HEK293T (cell line): ENCODE measurements at places on chromosomes 12 and 14.

DNA sequence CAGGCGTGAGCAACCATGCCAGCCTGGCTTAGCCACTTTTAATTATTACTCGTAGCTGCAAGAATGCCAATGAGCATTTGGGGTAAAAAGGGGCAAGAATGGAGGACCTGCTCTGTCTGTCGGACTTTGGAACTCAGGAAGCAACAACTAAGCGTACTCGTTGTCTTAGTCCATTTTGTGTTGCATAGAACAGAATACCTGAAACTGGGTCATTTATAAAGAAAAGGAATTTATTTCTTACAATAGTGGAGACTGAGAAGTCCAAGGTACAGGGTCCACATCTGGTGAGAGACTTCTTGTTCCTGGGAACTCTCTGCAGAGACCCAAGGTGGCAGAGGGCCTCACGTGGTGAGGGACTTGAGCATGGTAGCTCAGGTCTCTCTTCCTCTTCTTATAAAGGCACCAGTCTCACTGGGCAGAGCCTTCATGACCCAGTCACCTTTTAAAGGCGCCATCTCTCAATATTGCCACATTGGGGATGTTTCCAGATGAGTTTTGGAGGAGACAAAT, 29.2 kb downstream of the SLC35E3 start:
- no peak for DNase-seq

- DNase-seq: peak; percentile 11
Measured at GRCh38 chr12:72872238-72872887, 600.2 kb downstream of the TRHDE start.

- DNase-seq: no peak
Measured at GRCh38 chr12:122976648-122976975, 1.6 kb downstream of the OGFOD2 start.

DNA sequence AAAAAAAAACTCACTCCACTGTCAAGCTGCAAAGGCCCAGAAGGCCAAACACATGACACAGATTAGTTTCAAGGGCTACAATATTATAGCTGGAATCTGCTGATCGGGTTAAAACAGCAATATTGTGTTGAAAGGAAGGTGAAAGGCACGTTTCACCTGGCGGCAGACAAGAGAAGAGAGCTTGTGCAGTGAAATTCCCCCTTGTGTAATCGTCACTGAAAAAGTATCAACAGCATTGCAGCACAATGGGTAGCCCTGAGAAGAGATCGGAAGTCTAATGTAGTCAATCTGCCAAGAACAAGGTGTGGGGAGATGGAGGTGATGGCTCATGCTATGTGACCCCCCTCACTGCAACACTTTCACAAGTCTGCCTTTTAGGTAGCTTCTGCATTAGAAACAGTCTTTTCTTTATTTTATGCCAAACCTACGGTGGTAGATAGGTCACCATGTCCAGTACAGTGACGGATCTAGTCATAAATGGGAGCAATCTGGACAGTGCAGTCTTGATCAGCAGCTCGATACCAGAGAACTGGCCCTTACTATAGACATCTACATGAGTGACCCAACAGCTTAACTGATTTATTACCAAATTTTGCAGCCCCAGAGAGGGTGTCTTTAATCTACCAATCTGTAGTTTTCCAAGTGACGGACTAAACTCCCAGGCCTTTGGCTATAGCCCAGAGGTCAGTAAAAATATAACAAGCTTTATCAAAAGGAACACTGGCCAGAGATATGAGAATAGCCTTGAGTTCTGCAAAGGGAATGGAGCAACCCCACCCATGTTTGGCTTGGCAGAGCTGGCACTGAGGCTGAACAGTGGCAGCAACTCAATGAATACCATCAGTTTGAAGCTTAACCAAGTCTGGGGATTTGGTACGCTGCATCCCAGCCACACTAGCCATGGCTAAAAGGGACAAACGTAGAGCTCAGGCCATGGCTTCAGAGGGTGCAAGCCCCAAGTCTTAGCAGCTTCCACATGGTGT, 35.4 kb downstream of the SPTSSA start:
- DNase-seq: no peak

GRCh38 chr14:73467800-73468199, 9.5 kb upstream of the NUMB start:
- DNase-seq: no peak

GRCh38 chr12:102120886-102121285, 903 bp downstream of the PARPBP start:
- DNase-seq: peak; percentile 18

DNA sequence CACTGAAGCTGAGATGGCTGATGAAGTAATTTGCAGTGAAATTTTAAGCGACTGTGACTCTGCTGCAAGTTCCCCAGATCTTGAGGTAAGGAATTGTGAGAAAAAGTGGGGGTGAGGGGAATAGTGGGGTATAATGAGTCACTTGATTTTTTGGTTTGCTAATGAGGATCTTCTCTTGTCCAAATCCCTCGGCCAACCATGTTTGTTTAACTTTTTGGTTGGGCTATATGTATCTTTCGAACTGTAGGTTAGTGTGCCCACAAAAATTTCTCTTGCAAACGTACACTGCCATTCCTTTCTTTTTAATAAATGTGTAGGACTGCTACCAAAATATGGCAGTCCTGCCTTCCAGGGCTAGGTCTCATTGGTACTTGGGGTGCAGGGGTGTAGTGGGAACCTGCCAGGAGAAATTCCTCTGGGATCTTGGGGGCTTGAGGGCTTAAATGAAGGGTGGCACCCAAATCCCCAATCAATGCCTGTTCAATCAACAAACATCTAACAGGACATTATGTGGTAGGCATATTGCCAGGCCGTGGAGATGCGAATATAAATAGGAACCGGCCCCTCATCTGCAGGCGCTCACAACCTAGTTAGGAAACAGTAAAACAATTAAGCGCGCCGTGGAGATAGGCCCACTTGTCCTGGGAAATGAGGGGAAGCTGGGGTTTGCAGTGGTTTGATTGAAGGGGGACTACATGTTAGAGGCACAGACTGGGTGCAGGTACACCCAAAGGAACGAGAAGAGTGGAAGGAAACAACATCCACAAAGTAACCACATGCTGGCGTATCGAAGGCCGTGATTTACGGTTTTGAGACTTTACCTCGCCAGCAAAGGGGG, 1.3 kb upstream of the PABPN1 start:
- no peak for DNase-seq

DNA sequence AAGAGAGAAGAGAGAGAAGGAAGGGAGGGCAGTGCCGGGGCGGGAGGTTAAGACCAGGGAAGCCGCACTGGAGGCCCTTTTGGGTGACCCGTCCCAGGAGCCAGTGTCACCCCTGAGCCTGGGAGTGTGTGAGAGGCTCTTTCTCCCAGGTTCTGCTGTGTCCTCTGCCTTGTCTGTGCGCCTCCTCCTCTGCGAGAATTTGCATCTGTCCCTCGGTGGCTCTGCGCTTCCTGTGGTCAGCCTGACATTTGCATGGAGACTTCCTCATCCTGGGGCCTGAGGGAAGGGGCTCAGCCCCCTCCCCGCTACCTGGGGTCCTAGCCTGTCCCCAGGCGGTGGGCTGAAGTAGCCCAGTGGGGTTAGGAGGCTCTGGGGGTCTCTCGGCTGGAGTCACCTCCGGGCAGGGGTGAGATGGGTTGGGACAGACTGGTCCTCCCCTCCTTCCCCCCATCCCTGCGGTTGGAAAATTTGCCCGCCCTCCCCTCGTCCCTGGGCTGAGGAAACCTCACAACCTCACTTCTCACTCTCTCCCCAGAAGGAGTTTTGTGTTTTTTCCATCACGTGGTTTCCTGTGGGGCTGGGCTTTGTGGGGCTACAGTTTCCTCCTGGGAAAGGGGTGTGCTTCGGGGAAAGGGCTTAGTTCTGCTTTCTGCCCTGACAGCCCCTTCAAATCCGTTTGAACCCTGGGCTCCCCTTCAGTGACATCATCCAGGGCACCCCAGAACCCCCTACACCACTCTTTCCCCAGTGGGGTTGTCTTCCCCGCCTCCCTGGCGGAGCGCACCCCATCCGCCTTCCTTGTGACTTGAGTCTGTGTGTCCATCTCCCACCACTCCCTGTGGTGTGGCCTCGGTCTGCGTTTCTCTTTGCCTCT, 2.5 kb downstream of the PTPN6 start:
- DNase-seq: no peak

- DNase-seq: no peak
Measured at GRCh38 chr14:100471441-100472093, 115.7 kb downstream of the BEGAIN start.

- DNase-seq: no peak
Measured at GRCh38 chr14:39668449-39668848, 236.2 kb upstream of the FBXO33 start.

DNA sequence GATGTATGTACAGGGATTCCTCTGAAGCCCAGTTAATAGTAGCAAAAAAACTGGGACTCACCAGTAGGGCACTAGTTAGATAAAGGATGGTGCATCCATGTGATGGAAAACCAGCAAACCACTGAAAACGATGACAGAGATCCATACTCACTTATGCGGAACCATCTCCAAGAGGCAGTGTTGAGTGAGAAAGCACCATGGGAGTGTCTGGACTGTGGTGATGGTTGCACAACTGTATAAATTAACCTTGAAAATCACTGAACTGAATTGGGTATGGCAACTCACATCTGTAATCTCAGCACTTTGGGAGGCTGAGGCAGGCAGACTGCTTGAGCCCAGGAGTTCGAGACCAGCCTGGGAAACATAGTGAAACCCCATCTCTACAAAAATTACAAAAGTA, 53.6 kb upstream of the ZFP36L1 start:
- no peak for DNase-seq

- no peak for DNase-seq
Measured at GRCh38 chr14:90644882-90645281, 171.3 kb downstream of the TTC7B start.

GRCh38 chr12:88206601-88207000, 64.5 kb downstream of the TMTC3 start:
- no peak for DNase-seq

DNA sequence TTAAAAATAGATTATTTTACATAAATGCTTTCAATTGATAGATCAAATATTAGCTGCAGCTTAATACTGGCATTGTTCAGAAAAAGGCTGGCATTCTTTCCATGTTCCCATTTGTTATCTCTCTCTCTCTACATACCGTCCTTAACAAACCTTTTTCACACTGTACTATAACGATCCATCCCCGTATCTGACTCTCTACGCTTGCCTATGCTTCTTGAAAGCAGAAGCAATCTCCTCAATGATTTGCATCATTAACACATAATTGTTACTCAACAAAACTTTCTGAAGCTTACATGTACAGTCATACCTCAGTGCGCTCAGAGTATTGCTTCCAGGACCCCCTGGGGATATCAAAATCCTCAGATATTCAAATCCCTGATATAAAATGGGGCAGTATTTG, 89.7 kb downstream of the TMTC1 start:
- no peak for DNase-seq

DNA sequence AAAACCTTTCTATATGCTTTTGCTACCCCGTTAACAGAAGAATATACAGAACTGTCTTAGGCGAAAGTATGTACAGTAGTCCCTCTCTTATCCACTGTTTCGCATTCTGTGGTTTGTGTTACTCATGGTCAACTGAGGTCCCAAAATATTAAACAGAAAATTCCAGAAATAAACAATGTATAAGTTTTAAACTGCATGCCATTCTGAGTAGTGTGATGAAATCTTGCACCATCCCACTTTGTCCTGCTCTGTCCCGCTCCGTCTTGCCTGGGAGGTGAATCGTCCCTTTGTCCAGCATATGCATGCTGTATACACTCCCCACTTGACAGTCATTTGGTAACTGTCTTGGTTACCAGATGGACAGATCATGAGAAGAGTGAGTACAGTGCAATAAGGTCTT, 70.1 kb upstream of the STRN3 start:
- no peak for DNase-seq

DNA sequence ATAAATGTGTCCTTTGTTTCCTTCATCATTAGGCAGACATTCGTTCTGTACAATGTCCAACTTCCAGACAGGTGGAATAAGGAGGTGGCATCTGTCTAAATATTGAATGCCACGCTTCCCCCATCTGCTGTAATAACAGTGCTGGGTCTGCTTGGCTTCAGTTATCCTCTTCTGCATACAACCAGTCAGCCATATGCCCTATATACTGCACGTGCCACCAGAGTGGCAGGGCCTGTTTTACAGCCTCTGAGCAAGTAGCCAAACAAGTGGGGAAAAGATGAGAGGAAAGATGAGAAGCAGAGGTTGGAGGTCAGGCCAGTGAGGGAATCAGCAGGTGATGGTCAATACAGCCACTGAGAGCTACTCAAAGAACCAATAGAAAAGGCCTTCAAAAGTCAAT, 55.4 kb downstream of the OTX2 start:
- no peak for DNase-seq

GRCh38 chr12:3055704-3056467, 21.3 kb upstream of the TSPAN9 start:
- no peak for DNase-seq

DNA sequence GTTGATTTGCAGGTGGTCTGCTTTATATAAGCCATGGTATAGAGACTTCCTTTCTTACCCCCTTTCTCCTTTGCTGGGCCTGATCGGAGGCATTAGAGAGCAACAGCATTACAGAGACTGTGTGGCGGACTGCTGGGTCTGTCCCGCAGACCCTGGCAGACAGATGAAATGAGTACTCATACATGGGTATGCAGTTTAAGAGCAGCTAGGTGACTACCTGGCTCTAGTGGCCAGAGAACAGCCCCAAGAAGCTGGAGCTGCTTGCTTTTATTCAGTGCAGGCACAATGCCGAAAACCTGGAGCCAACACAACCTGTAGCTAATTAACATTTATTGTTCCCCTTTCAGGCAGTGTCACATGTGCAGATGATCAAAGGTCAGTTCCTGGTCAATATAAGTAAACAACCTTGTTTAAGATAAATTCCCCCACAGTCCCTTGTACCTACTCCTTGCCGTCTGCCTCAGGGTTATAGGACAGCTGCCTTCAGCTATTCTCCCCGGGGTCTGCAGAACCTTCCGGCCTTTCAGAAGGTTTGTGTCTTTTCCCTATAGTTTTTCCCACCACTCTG, 160.0 kb downstream of the TRHDE start:
- no peak for DNase-seq

DNA sequence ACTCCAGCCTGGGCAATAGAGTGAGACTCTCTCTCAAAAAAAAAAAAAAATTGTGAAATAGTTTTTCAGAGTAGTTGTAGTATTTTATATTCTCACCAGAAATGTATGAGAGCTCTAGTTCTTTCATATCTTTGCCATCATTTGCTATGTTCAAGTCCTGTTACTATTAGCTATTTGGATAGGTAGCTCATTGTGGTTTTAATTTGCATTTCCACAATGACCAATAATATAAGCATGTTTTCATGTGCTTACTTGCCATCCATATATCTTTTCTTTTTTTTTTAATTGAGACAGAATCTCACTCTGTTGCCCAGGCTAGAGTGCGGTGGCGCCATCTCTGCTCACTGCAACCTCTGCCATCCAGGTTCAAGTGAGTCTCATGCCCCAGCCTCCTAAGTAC, 8.4 kb upstream of the RIPK3 start:
- DNase-seq: no peak

DNA sequence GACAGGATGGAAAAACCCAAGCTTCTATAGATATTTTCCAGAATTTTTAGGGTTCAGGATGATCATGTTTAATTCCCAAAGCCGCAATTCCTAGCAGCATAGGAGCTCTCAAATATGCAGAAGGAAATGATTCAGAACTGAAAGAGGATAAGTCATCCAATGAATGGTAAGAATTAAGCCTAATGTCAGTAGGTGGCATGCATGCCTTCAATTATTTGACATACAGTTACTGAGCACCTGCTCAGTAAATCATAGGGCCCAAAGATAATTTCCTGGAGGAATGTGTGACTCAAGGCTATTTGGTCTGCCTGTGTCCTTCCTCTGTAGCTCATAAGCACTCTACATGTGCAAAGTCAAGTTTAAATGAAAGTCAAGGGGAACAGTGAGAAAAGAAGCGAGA, 116.8 kb upstream of the SLC38A4 start:
- no peak for DNase-seq
